ENCODE measurements at places on chromosomes 1 and 21. TPM values are rescaled to one million over a fixed set of nuclear protein-coding genes. Genes with fewer than 3 reads are reported as not detected.

FAM72B gene
- total RNA-seq, result 6.8 TPM

PCAT6 gene
- 3.5 TPM for total RNA-seq

NBPF4 gene
- 0.08 TPM for total RNA-seq

NAV1 gene
- total RNA-seq, result 4.2 TPM

KRTAP13-1 gene
- total RNA-seq, result not detected

CAPN2 gene
- 481 TPM for total RNA-seq

ESRRG gene
- not detected for total RNA-seq

SRM gene
- 206 TPM for total RNA-seq

OR6N1 gene
- not detected for total RNA-seq

MATN1 gene
- total RNA-seq, result 0.02 TPM

GABPA gene
- total RNA-seq, result 5.7 TPM

ATAD3C gene
- not detected for total RNA-seq

SH2D1B gene
- 0.10 TPM for total RNA-seq

PLA2G2A gene
- not detected for total RNA-seq

EXO5 gene
- total RNA-seq, result 3.7 TPM

LHX8 gene
- total RNA-seq, result 1.0 TPM

WNT9A gene
- total RNA-seq, result 6.9 TPM

NFASC gene
- 1.1 TPM for total RNA-seq

CTH gene
- total RNA-seq, result 1.9 TPM

MTR gene
- 4.7 TPM for total RNA-seq

ORC1 gene
- total RNA-seq, result 23.6 TPM

LCE1D gene
- total RNA-seq, result not detected

SYNC gene
- total RNA-seq, result 11.4 TPM

RNF2 gene
- 22.3 TPM for total RNA-seq

CD1D gene
- total RNA-seq, result not detected

HIVEP3 gene
- 3.8 TPM for total RNA-seq

DNAJC16 gene
- total RNA-seq, result 4.5 TPM

SLC22A15 gene
- 0.58 TPM for total RNA-seq

ADGRL4 gene
- not detected for total RNA-seq

MRPS6 gene
- total RNA-seq, result 35.4 TPM

BGLAP gene
- 0.32 TPM for total RNA-seq

OR2T2 gene
- not detected for total RNA-seq

Data from A549 treated with AZD2906 at 1 μM for 4 hours (cell line).